HFF-Myc (cell line): ENCODE measurements at places on chromosomes 7 and 10.

- no peak for DNase-seq
Observed at GRCh38 chr10:117168729-117169128, 28.6 kb upstream of the KCNK18 start.

- no peak for DNase-seq
Observed at GRCh38 chr7:48875045-48875916, 49.1 kb upstream of the CDC14C start.

GRCh38 chr10:30853066-30853465, 178.6 kb downstream of the ZNF438 start:
- no peak for DNase-seq

DNA sequence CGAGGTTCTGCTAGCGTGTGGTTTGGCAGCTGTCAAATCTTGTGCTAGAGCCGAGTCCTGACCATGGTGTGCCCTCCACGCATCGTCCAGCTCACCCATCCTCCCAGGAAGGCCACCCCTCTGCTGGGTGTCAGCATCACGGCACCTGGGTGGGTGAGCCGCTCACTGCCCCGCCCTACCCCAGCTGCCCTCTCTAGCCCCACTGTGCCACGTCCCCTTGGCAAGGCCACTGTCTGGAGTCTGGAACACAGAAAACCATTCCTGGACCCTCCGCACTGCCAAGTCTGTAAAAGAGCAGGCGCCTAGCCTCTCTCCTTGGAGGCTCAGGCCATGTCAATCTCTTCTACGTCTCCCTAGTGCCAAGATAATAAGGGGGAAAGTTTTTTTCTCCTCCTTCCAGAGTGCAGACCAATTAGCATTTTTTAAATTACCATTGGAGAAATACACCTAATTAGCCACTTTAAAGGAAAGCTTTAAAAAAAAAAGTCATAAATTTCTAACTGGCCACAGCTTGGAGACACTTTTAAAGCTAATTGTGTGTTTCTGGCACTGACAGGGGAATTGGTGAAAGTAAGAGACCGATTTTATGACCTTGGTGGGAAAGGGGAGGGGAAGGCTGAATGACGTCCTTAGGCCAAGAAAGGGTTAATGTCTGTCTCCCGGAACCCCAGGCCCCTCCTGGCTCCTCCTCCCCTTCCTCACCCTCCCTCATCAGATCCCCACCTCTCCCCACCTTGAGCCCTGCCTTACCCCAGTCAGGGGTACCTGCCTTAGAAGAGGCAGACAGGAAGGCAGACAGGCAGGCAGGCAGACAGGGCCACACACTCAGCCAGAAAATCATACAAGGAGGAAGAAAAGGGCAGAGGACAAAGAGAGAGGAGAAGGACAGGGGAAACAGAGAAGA, 151.2 kb downstream of the PLXNA4 start:
- DNase-seq: no peak

DNA sequence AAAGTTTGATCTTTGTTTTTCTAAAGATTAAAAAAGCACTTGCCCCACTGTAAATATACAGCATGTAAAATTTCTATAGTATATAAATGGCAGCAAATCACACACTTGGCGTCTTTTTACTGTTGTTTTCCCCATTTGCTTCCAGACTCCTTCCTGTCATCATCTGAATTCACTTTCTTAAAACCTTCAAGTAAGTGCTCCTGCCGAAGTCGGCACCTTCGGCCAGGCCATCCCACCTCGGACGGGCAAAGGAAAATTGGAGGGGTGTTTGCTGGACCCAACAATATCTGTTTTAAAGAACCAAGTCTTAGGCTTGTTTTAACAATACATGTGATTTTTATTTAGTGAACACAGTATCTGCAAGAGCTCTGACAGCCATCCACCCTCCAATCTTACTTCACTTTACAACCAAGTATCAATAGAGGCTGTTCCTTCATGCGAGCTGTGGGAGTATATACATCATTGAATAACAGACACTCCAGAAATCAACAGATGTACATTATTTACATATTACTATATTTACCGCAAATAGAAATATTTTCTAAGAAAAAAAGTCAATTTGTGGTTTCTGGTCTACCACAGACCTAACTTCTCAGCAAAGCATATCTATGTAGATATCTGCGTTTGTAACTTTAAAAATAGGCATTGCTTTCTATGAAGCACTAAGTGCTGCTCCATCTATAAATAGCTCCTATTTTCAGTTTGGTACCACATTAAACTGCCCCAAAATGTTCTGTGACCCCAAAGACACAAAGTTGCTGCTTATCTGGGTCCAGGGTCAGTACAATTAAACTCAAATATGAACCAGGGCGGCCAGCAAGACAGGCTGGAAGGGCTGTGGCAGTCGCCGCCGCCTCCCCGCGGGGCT, 110.7 kb downstream of the CYTH3 start:
- no peak for DNase-seq

- no peak for DNase-seq
Observed at GRCh38 chr10:125060826-125061556, 99.4 kb downstream of the CTBP2 start.

GRCh38 chr7:158273138-158273651, 314.4 kb downstream of the PTPRN2 start:
- DNase-seq: no peak

DNA sequence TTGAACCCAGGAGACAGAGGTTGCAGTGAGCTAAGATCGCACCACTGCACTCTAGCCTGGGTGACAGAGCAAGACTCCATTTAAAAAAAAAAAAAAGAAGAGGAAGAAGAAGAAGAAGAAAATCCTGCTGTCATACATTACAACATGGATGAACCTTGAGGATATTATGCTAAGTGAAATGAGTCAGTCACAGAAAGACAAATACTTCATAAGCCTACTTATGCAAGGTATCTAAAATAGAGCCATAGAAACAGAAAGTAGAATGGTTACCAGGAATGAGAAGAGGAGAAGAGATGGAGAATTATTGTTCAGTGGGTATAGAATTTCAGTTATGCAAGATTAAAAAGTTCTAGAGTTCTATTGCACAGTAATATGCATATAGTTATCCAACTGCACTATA, 466.5 kb downstream of the PLXNA4 start:
- no peak for DNase-seq

- no peak for DNase-seq
Observed at GRCh38 chr10:62056698-62057097, 155.2 kb downstream of the ARID5B start.

GRCh38 chr7:4017081-4017480, 665.0 kb upstream of the FOXK1 start:
- DNase-seq: no peak

GRCh38 chr7:135236727-135237126, 3.1 kb downstream of the STRA8 start:
- DNase-seq: no peak

DNA sequence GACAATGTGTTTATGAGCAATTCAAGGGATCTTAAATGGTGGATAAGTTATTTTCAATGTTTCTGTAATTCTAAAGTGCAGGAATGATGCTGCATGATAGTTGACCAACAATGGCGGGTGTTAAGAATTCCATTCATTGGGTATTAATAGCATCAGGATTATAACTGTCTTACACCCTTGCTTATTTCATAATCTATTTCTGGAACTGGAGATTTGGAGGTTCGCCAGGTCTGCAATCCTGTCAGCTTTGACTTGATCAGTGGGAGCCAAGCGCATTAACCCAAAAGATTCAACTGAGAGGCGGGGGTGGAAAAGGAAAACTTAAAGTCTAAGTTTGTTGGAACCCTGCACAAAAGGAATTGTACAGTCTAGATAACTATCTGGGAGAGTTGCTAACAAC, 114.9 kb upstream of the ZEB1 start:
- DNase-seq: no peak

DNA sequence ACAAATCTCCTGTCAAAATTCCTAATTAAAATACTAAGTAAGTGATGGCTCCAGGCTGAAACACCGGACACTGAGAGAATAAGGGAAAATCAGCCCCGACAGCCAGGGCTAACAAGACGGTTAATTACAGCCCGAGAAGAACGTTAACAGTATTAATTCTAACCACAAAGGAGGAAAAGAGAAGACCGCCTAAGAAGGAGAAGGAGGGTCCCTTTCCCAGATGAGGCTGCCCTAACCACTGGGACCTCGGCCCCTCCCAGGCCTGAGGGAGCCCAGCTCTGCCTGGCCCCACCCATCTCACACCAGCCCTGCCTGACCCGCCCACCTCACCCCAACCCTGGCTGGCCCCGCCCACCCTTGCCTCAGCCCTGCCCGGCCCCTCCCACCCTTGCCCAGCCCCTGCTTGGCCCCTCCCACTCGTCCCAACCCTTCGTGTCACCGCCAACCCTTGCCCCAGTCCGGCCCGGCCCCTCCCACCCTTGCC, 51.3 kb downstream of the PWWP2B start:
- DNase-seq: no peak

GRCh38 chr10:130764651-130765050, 546.9 kb downstream of the TCERG1L start:
- DNase-seq: no peak

DNA sequence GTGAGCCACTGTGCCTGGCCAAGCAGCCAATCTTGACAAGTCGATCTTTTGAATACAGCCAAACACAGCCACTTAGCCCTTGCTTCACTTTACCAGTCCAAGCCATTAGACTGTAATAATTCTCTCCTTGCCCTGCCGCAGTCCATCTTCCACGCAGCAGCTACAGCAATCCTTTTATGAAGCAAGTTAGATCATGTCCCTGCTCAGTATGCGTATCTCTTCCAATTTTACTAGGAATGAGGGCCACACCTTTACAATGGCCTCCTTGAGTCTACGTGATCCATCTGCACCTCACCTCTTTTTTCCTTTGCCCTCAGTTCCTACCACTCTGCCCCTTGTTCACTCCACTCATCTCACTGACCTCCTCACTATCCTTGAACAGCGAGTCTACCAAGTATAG, 22.2 kb downstream of the GSAP start:
- no peak for DNase-seq

DNA sequence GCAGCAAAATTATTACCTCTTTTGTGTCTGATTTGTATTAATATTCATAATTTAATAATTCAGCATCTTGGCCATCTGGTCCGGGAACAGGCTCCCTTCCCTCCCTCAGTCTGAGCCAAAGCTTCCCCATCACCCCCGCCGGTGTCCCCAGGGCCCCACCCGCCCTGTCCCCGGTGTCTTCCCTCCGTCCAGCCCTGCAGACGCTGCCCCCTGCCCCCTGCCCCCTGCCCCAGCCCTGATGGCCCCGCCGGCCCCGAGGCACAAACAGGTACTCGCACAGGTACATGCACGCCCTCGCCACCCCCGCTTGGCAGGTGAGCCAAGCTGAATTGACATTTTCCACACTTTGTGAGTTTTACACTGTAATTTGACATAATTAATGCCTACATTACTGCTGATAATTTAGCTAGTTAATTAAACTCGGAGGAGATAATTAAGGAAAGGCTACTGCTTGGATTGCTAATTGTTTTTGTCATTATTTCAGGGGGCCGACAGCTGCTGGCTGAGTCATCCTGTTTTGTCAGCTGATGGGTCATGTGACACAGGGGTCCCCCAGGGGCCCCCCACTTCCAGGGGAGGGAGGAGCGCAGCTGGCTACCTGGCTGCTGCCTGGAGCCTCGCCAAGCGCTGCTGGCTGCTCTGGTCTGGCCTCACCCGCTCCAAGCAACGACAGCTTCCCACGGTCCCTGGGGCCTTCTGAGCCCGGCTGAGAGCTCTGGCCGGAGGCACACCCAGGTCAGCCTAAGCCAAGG, 36.6 kb downstream of the MICALL2 start:
- no peak for DNase-seq

- no peak for DNase-seq
Observed at GRCh38 chr7:98678215-98678614, 61.1 kb downstream of the NPTX2 start.

DNA sequence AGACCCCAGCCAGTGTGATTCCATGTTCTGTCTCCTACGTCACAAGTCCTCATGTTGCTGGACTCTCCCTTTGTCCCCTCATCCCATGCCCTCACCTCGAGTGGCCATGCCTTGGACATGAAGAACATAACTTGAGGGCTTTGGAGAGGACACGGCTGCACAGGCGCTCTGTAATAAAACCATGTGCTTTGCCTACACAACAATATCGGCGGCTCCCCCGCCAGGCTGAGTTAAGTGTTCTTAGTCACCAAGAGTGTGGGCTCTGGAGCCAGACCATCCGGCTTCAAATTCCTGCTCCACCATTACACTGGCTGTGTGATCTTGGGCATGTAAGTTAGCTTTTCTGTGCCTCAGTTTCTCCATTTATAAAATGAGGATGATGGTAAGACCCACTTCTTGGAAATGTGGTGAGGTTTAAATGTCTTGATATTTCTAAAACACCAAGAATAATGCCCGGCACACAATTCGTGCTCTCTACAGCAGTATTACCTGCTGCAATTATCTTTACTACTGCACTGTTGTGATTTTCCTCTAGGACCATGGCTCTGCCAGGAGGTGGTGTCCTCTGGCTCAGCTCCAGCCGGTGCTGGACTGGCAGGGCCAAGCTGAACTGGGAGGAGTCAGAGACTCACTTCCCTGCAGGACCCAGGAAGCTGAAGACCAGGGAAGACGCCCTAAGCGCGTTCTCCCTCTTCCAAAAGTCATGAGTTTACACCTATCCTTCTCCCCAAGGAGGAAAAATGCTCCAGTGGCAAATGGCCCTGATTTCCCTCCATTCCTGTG, 15.7 kb downstream of the SLIT1 start:
- DNase-seq: no peak

DNA sequence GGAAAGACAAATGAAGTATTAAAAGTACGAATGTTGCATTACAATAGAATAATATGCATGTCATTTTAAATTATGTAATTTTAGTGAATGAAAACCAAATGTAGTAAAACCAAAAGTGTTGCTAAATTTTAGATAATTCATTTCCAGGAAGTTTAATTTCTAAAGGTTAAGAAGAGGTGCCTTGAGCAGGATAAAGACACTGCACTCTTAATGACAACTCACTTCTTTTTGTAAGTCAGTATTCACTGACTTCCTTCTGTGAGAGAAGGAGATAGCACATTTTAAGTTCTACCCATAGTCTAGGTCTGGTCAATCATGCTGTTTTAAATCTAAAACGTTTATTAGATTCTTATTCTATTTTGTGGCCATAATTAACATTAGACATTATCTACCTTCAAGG, 160.2 kb downstream of the CRPPA start:
- DNase-seq: no peak

- no peak for DNase-seq
Observed at GRCh38 chr7:42214060-42214679, 22.8 kb downstream of the GLI3 start.
